Activated CD8-positive, alpha-beta memory T cell treated with anti-CD3 and anti-CD28 coated beads for 4 hours (primary cell): ENCODE measurements at places on chromosomes 12 and 14.

GRCh38 chr12:28512876-28513275 lies 322.6 kb downstream of the CCDC91 start:
- no peak for DNase-seq

DNA sequence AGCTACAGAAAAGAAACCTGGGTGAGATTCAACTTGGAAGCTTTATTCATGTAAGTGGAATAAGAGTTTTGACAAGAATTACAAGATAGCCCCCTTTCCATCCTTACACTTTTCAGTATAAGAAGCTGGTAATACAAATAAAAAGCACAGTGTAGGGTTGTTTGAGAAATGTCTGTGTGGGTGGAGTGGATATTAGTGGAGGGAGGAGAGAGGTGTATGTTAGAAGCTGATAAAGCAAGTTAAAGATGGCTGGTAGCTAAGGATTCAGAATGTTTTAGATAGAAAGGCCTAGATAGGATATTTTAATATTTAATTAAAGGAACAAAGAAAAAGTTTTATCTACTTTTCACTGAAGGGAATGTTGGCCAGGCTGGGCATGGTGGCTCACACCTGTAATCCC lies 12.5 kb downstream of the CFAP54 start:
- no peak for DNase-seq

DNA sequence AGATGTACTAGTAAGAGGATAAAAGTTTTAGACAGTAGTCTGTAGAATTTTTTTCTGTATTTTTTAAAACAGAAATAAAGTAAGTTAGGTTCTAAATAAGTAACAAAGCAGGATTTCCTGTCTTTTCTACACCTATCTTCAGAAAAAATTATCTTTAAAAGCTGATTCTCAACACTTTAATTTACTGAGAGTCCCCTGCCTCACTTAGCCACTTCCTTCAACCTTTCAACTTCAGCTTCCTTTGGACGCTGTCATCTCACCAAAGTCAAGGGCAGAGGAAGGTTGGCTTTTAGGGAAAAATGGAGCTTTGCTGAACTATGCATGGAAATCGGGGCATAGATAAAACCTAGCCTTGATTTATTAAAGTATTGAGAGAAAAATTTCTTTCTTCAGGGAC lies 44.9 kb upstream of the CERS5 start:
- no peak for DNase-seq

DNA sequence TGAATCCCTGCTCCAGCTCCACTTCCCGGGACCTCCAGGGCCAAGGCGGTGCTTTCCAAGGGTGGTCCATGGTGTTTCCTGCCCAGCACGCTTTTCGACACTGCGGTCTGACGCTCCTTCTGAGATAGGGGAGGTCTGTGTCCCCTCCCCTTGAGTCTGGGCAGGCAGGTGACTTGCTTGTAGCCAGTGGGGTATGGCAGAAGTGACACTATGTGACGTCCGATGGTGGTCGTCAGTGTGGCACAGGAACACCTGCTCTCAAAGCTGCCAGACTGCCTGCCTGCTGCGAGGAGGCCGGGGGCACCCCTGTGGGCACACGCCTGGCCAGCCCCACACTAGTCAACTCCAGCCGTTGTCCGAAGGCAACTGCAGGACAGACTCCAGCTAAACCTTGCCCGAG lies 16.0 kb upstream of the TRAF3 start:
- no peak for DNase-seq

- no peak for DNase-seq
Measured at GRCh38 chr12:32587581-32588495, 91.3 kb upstream of the DNM1L start.

DNA sequence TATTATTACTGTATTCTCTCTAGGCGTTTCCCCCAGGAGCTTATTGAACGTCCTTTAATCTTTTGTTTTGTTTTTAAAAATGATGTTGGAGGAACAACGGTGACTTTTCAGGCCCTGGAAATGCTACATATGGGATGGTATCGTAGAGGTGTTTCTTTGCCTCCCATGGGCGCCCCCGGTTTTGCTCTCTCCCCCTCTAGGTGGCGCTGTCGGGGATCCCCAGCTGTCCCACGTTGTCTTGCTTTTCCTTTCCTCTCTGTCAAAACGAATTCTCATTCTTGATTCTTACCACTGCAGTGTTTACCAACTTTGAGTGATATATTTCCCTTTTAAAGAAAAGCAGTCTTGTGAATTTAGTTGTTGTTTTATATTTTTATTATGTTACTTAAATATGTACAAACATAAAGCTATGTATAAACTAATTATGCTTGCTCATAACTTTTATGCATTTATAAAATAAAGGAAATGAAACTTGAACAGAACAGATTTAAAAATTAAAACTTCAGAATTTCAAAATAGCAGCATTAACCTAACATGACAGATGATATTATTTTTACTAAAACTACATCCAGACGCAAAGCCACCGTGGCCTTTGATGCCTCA lies 171.9 kb downstream of the RGS6 start:
- DNase-seq = no peak

- no peak for DNase-seq
Measured at GRCh38 chr12:109943811-109944210, 43.7 kb downstream of the TCHP start.

DNA sequence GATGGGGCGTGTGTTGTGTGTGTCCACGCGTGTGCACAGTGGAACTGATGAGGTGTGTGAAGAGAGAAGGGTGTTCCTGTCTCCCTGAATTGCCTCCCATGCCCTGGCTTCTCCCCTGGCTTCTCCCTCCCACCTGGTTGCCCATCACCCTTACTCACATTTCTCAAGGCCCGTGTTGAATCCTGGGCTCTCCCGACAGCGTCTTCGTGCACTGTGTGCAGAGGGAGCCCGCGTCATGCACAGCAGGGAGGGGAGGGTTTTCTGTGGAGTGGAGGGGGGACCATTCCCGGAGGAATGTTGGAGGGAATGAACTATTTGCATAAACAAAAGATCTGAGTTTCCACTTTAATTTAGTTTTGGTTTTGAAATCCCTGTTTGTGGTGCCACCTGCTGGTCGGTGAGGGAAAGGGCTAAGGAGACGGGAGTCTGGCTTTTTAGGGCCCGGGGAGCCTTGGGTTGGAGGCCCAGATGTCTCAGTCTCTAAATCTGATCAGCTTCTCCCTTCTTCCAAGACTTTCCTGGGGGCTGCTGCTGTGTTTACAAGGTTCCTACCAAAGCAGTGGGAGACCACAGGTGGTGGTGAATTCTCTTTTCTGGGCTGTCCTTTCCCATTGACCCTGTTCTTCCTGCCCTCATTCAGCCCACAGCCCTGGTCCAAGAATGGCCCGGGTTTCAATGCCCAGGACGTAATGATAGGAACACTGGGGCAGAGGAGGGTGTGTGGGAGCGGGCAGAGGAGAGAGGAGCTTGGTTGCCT lies at the start of gene C1R:
Gene C1R (minus strand): TSS at position 217 of the 757 bp plus-strand sequence. CDS start 57 bp downstream, at position 160.
- DNase-seq = peak; percentile 38

- no peak for DNase-seq
Measured at GRCh38 chr12:27843714-27844245, 63.7 kb upstream of the MANSC4 start.

- DNase-seq = no peak
Measured at GRCh38 chr14:56040121-56040520, 78.1 kb upstream of the PELI2 start.

DNA sequence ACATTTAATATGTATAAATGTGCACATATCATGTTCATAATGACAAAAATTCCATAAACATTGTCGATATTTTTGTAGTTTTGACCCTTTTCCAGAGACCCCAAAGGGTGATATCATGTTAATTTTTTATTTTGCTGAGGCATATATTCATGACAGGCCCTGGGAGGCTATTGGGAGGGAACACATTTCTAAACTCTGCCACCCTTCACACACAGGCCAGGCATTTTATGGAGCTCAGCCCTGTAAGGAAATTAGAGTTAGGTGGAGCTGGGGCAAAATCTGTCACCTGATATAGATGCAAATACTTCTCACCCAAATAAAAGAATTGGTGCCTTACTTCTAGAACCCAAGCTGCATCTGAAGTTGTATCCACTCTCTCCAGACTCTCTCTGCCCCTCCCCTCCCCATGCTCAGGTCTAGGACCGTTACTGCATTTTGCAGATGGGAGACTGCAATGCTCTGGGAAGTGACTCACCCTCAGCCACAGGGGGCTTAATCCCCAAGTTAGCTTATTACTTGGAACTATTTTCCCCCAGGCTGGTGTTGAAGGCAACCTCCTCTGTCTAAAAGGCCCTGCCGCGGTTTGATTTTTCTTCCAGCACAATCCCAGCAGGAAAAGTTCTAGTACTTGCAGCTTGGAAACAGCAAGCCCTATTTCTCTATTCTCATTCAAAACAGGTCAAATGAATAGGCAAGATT lies 238.9 kb downstream of the EMP1 start:
- DNase-seq = no peak
